ENCODE measurements at places on chromosomes 6 and 20.

DNA sequence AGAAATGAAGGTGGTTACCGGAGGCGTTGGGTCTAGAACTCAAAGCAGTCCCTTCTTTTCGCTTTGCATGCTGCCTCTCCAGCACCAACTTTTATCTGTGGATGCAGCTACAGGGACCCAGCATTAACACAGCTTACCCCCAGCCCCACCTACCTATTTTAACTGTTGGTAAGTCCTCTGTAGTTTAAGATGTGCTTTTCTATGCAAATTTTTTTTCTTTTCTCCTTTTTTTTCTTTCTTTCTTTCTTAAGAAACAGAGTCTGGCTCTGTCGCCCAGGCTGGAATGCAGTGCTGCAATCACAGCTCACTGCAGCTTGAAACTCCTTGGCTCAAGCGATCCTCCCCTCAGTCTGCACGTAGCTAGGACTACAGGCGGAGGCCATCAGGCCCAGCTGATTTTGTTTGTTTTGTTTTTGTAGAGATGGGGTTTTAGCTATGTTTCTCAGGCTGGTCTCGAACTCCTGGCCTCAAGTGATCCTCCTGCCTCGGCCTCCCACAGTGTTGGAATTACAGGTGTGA is 6.5 kb upstream of the USP45 start:
- no peak for DNase-seq

GRCh38 chr6:155041741-155042279 is 46.7 kb downstream of the TIAM2 start:
- DNase-seq = no peak

DNA sequence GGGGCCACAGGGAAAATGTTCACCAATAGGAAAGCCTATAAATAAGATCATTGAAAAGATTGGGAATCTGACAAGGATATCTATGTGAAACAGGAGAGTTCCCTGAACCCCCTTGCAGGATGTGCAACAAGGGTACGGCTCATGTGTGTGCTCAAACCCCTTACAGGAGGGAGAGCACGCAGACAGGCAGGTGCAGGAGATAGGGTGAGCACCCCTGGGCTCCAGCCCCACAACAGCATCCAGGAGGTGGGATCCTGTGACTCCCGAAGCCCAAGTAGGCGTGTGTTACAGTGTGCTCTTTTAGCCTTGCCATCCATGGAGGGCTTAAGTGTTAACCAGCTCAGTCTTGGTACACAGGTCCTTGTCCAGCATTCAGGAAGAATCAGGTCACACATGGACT is 204.2 kb downstream of the BMP7 start:
- no peak for DNase-seq

- DNase-seq = no peak
Measured at GRCh38 chr6:64486578-64487351, 851.2 kb downstream of the PHF3 start.

GRCh38 chr20:44963325-44964215 is 2.7 kb upstream of the STK4 start:
- DNase-seq = no peak

Measured in forelimb muscle (tissue), 1 donor.